Stimulated activated naive CD4-positive, alpha-beta T cell (primary cell): ENCODE measurements at places on chromosomes 7 and 10.

- no peak for DNase-seq
These were observed 636.2 kb upstream of the IGFBP3 start for GRCh38 chr7:46557295-46557711.

GRCh38 chr10:118968482-118968881, 61.0 kb upstream of the NANOS1 start:
- DNase-seq, result no peak

DNA sequence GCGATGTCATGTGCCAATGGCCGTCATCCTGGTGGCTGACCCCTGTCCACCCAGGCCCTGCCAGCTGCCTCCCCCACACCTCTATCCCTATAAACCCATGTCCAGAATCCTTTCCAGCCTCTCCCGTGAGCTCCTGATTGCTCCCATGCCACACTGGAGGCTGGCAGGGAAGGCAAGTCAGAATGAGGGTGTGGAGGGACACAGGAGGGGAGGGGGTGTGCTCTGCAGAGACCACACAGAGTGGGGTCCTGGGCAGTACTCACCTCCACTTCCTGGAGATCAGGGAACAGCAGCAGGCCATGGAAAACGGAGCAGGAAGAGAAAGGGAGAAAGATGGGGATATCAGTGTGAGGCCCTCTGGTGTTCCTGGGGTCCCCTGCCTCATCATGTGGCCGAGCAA, 15.7 kb downstream of the SPOCK2 start:
- DNase-seq, result no peak

GRCh38 chr10:67587771-67588170, 108.2 kb downstream of the CTNNA3 start:
- no peak for DNase-seq

GRCh38 chr7:92832534-92833023, 3.8 kb downstream of the CDK6 start:
- no peak for DNase-seq
